ENCODE measurements at places on chromosomes 6 and 20. TPM values are rescaled to one million over a fixed set of nuclear protein-coding genes. Genes with fewer than 3 reads are reported as not detected.

Gene ABHD16B
- total RNA-seq, result not detected

Gene OXT
- total RNA-seq, result not detected

Gene SYCP2
- 0.51 TPM for total RNA-seq

Gene ZFP57
- not detected for total RNA-seq

Gene HCRTR2
- total RNA-seq, result not detected

Gene PRICKLE4
- total RNA-seq, result 0.26 TPM

Gene INSM1
- not detected for total RNA-seq

Gene AKAP12
- total RNA-seq, result 65.5 TPM

Gene DYNLT2
- total RNA-seq, result 1.0 TPM

Gene VNN1
- not detected for total RNA-seq

Gene SLC13A3
- total RNA-seq, result 4.1 TPM

Gene RIN2
- 61.4 TPM for total RNA-seq

Gene BMP5
- total RNA-seq, result 1.0 TPM

Gene VSTM2L
- 1.5 TPM for total RNA-seq

Gene SSTR4
- total RNA-seq, result not detected

Gene C6orf58
- total RNA-seq, result not detected

Gene BRPF3
- total RNA-seq, result 10.6 TPM

Gene SEL1L2
- total RNA-seq, result not detected

Gene BEND3
- 0.83 TPM for total RNA-seq

Gene HNF4A
- total RNA-seq, result not detected

Gene SNAP25
- total RNA-seq, result 4.5 TPM

Gene PRDM13
- total RNA-seq, result not detected

Gene PRSS35
- 6.8 TPM for total RNA-seq

Gene GSTA1
- under 0.01 TPM for total RNA-seq

Gene OR2J2
- total RNA-seq, result not detected

Gene VWA7
- under 0.01 TPM for total RNA-seq

Gene C6orf141
- total RNA-seq, result 0.77 TPM

Gene CLDN20
- total RNA-seq, result not detected

Gene PI16
- not detected for total RNA-seq

Gene PAK5
- total RNA-seq, result not detected

Gene SNX9
- 120 TPM for total RNA-seq
